ENCODE measurements at places on chromosomes 5 and 9.

GRCh38 chr9:121876658-121877271 lies 216.3 kb downstream of the TTLL11 start:
- no peak for DNase-seq

- DNase-seq: no peak
Measured at GRCh38 chr5:135456238-135457099, 4.3 kb upstream of the TIFAB start.

GRCh38 chr5:18984559-18985080 lies 1003.4 kb downstream of the CDH18 start:
- no peak for DNase-seq

DNA sequence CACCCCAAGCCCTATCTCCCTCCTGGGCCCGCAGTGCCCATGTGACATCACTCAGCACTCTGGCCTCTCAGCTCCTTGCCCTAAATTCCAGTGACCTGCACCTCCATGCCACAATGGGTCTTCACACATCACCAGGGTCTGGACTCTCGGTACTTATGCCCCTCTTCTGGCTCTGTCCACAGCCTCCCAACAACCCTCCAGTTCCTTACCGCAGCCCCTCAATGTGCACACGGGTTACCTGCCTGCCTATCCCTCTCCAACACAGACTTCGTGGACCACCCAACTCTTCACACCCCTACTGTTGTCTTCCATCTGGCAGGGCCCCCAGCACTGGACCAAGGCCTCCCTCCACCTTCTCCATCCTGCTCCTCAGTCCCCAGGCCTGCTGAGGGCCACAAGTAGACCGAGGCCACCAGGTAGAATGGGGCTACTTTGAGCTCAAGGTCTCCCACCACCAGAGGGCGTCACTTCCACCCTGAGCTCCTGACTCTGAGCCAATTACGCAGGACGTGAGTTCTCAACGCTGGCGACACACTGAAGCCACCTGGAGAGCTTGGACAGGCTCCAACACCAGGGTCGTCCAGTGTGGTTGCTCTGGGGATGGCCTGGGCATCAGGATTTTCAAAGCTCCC lies 172.1 kb downstream of the GABBR2 start:
- peak; percentile 63 for DNase-seq

DNA sequence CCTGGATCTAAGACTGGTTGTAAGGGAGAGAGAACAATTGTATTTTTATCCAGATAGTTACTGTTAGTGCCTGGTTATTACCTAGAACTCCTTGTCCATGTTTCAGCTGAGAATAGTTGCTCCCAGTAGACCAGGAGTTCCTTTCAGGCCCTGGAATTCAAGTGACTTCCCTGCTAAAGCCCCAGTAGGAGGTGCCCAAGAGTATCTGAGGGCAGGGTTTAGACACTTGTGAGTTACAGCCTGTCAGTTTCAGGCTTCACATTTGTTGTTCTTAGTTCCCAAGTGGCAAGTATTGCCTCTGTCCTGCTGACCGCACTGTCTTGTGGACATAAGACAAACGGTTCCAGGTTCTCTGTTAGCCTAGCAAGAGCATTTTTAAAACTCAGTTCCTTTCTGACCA lies 743.9 kb upstream of the SEMA6A start:
- DNase-seq: no peak

- DNase-seq: no peak
Measured at GRCh38 chr5:31936683-31937082, 237.4 kb downstream of the GOLPH3 start.

- no peak for DNase-seq
Measured at GRCh38 chr5:15676591-15676990, 176.6 kb downstream of the FBXL7 start.

DNA sequence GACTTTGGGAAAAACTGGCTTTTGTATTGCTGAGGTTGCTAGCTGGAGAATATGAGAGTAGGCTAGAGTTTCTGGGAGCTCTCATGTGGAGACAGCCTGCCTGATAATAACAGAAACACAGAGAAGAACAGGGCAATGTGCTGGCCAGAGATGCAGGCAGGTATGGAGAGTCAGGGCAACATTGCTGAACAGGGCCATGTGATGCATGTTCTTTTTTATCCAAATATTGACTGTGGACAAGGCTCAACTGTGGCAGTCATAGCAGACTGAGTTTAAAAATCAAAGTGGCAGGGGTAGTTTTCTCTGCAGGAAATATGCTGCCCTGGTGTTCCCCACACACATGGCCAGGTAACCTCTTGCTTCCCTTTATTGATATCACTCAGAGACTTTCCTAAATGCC lies 381.1 kb downstream of the RASEF start:
- DNase-seq: no peak

Data from activated CD4-positive, alpha-beta T cell treated with anti-CD3 and anti-CD28 coated beads for 36 hours (primary cell).